ENCODE measurements at places on chromosomes 1 and 21.

- DNase-seq = no peak
These were observed 136.7 kb downstream of the ADSS2 start for GRCh38 chr1:244314921-244315559.

DNA sequence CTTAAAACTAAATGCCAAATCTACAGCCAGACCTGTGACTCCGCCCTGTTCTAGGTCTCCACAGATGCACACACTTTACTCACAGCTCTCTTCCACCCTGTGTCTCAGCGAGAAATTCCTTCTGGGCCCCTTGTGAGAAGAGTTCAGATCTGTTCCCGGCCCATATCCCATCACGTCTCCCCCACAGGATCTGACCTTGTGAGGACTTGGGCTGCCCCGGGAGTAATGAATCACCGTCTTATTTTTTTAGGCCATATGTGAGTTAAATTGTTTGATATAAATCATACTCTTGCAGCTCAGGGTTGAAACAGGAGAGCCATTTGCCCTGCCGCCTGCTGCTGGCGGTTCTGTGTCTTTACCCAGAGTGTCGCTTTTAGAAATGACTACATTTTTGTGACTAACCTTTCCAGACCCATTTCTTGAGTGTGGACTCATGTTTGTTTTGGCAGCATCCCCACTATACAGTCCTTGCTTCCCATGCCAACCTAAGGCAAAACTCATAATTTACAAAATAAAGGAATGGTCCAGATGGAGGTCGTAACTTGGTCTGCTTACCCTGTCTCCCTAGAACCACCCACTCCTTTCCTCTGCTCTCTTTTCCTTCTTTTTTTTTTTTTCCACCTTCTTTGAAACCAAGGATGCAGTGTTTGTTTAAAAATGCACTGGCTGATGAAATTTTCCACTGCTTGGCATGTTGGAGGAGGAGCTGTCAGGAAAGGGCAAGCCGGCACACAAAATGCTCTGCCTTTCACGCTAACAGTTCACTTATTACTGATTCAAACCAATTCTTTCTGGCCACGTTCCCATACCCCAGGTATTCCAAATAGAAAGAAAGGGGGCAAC lies 98.0 kb upstream of the C1orf105 start:
- DNase-seq = peak; percentile 98

DNA sequence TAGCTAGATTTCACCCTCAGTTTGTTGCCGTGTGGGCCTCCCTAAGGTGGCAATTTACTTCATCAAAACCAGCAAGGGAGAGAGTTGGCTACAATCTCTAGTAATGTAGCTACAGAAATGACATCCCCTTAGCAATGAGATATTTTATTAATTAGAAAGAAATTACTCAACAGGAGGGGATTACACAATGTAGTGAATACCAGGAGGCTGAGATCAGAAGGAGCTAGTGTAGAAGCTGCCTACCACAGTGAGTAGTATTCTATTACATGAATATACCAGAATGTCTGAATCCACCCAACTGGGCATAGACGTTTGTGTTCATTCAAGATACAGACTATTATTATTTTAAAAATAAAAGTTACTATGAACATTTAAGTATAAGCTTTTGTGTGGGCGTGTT lies 868.2 kb upstream of the CXADR start:
- DNase-seq = peak; percentile 78

GRCh38 chr1:6171548-6172124 lies 8.5 kb downstream of the CHD5 start:
- DNase-seq = no peak

DNA sequence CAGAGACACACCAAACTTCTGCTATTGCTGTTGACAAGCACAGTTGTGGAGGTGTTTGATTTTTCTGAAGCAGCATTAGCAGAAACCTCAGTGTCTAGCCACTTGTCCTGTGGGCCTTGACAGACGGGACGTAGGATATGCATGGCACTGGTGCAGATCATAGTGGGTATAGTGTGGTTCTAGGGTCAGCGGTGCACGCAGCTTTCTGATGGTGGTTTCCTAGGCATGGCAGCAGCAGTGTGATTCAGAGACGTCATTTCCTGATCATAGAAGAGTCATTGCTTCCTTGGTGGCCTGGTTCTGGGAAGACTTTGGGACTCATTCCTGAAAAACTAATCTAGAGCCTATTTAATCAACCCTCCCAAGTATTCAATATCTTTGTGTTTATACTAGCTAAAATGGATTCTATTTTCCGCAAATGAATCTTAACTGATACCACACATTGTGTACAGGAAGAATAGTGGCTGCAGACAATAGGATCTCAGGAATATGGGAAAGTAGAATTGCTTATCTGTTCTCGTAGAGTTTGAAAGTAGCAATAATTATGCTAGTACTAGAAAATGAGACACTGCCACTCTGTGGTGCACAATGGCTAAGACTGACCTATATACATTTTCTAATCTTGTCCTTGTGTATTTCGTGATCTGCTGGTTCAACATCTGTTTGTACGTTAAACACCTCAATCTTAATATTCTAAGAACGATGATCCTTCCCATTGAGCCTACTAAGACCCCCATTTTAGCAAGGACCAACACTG lies 2.8 kb upstream of the USP1 start:
- DNase-seq = peak; percentile 25

- peak; percentile 88 for DNase-seq
These were observed 6.0 kb upstream of the LCE1F start for GRCh38 chr1:152768847-152769533.

- peak; percentile 67 for DNase-seq
These were observed 32.6 kb downstream of the PIGM start for GRCh38 chr1:159999204-159999603.

DNA sequence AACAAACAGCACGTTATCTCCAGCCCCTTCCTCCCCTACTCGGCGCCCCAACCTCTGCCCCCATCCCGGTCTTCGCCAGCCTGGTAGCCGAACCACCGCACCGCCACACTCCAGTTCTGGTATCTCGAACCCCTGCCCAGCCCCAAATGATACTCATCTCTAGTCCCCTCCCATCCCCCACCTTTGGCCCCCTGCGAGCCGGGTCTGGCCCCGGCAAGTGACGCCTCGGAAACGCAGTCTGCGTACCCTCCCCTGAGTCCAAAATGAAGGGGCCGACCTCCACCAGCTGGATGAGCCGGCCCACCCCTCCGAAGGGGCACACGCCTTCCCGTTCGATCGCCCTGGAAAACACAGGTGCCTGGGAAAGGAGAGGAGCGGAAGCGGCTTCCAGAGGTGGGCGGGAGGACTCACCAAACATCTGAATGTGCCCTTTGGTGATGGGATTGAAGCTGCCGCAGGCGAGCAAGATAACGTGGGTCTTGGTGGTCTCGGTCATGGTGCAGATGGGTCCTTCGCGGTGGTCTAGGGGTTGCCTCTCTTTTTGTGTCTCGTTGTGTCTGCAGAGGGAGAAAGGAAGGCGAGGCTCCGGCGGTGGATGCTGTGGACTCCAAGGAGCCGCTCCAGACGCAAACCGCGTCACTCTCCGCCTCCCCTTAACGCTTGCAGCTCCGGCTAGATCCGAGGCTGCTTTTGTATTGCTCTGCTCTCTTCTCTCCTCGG lies at the start of gene NMNAT2:
NMNAT2 (minus strand) TSS at position 609 of the 720 bp plus-strand sequence; CDS start at position 496, 113 bp downstream.
- DNase-seq = peak; percentile 17

- DNase-seq = no peak
These were observed 44.6 kb upstream of the MPZL1 start for GRCh38 chr1:167676916-167677848.

DNA sequence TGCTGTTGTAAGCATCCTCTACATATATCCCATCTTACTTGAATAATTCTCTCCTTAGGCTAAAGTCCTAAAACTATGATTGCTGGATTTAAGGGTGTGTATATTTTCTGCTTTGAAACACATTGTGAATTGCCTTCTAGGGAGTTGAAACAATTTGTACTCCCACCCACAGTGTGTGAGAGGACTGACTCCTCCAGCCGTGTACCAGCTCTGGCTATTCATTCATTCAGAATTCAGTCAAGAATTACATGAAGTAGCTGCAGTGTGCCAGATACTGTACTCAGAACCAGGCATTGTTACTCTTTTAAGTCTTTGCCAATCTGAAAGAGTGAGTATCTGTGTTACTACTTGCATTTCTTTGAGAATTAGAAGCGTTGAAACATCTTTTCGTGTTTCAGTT lies 135.0 kb downstream of the DHRS3 start:
- no peak for DNase-seq

- DNase-seq = no peak
These were observed 13.3 kb upstream of the ATF3 start for GRCh38 chr1:212595229-212595628.

- DNase-seq = no peak
These were observed 574.7 kb downstream of the MATN1 start for GRCh38 chr1:30148676-30149075.

- DNase-seq = no peak
These were observed 151.4 kb downstream of the CHRM3 start for GRCh38 chr1:239537795-239538194.

All from fibroblast of mammary gland (primary cell).